ENCODE measurements at places on chromosomes 3 and 15. TPM values are rescaled to one million over a fixed set of nuclear protein-coding genes. Genes with fewer than 3 reads are reported as not detected.

GLDN gene
- 0.37 TPM for total RNA-seq

CHRD gene
- 0.20 TPM for total RNA-seq

CFAP100 gene
- total RNA-seq = not detected

HHLA2 gene
- not detected for total RNA-seq

LRRC31 gene
- not detected for total RNA-seq
